ENCODE measurements at places on chromosomes 4 and X.

GRCh38 chr4:3481783-3482393, 18.8 kb downstream of the DOK7 start:
- DNase-seq, result no peak

DNA sequence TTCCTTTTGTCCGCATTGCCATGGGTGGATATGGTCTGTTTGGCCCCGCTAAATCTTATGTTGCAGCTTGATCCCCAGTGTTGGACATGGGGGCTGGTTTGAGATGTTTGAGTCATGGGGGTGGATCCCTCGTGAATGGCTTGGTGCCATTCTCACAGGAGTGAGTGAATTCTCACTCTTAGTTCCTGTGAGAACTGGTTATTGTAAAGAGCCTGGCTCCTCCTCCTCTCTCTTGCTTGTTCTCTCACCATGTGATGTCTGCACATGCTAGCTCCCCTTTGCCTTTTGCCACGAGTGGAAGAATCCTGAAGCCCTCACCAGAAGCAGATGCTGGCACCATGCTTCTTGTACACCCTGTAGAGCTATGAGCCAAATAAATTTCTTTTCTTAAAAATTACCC, 22.6 kb upstream of the STBD1 start:
- DNase-seq, result no peak

- peak; percentile 71 for DNase-seq
Observed at GRCh38 chrX:107674480-107675364, 46.4 kb downstream of the PRPS1 start.

- no peak for DNase-seq
Observed at GRCh38 chr4:172207258-172207657, 394.1 kb downstream of the GALNTL6 start.

- peak; percentile 34 for DNase-seq
Observed at GRCh38 chr4:186724864-186725468, 1.3 kb upstream of the FAT1 start.

- DNase-seq, result no peak
Observed at GRCh38 chrX:48852857-48853256, 17.4 kb upstream of the PCSK1N start.

GRCh38 chrX:108160309-108160708, 68.7 kb downstream of the ATG4A start:
- no peak for DNase-seq

- no peak for DNase-seq
Observed at GRCh38 chrX:151206871-151207270, 30.5 kb downstream of the GPR50 start.

DNA sequence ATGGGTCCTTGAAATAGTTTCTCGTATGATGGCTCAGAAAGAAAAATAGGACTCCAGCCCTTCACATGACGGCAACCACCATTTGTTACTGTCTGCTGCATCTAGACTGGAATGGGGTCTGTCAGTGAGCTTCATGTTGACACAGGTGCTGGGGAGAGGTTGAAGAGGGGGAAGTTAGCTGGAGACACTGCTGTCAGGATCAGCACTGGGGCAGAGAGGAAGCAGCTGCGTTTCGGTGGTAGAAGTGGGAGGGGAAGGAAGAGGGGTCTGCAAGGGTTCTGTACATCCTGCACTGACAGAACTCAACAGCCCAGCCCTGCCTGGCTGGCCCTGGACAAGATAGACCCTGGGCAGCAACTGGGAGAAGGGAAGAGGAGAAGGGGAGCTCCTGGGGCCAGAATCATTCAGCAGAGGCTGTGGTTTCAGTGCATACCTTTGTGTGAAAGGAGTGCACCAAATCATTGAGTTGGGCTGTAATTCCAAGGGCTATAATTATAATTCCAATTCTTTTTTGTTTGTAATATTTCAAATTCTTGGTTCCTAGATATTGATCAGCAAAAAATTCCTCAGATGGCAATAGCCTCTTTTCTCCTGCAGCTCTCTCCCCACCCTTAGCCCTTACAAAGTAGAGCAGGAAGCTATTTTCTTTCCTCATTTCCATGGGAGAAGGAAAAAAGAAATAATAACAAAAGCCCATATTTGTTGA, 119.4 kb upstream of the C1GALT1C1 start:
- DNase-seq, result peak; percentile 81

GRCh38 chrX:7110821-7111276, 36.7 kb upstream of the STS start:
- no peak for DNase-seq

DNA sequence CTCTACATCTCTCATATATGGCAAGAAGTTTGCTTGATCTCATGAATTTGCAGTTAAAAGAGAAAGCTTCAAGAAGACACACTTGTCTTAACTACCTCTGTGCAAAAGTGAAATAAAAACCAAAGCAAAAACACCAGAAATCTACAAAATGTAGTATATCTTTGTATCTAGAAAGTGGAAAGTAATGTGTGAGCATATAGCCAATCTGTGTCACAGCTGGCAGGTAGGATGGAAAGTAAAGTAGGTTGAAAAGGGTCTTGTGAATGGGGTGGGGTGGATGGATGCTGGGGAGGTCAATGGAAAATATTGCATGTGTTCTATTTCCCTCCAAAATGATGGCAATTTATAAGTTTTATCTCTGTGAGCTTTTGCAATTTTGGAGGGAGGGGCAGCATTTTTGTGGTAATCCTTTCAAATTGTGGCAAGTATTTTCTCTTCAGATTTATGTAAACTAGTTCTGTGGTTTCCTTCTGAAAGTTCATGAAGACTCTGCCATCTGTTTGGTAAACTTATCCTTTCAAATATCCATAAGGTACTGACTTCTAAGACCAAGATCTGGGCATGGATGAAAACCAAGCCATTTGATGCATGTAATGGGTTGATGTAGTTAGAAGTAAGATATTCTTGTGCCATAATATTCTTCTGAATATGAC, 215.9 kb upstream of the GIMD1 start:
- DNase-seq, result peak; percentile 77

DNA sequence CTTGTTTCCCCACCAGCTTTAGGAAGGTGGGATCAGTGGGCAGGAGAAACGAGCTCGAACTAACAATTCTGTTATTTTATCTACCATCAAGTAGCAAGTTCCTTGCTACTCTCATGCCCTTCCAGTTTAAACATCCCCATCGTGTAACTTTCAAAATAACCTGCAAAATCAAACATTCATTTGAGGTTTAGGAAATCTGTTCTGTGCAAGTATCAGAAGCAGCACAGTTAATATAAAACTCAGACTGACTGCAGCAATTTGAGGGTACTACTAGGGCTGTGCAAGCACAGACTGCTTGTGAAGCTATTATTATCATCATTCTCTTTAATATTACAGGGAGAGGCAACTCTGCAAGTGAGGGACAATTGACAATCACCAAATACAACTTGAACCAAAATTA, 48.0 kb downstream of the CHST7 start:
- DNase-seq, result no peak

DNA sequence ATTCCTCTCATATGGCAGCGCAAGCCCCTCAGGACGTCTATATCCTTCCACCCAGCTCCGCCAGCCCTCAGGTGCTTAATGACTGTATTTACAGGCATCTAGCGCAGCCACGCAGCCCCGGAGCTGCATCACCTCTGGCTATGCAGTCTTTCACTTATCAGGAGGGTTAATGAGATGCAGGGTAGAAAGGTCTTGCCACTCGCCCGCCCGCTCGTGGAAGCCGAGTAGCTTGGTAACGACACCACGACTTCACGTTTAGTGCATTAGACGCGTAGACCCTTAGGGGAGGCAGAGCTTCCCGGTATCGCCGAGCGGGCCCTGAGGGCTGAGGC, 1.5 kb upstream of the SLC16A2 start:
- no peak for DNase-seq

DNA sequence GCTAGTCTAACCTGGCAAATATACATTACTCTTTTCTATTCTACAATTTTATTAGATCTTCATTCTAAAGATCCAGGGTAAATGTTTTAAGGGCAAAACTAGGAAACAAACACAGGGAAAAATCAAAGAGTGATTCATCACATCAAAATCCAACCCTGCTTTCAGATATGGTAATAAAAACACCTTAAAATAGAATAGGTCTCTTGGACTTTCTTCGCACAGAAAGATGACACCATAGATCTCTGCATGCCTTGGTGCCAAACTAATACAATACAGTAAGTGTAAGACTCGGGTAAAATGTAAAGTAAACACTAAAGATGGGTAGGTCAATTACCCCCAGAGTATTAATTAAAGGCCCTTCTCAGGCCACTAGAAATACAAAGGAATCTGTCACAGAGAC, 34.2 kb downstream of the LDB2 start:
- no peak for DNase-seq

DNA sequence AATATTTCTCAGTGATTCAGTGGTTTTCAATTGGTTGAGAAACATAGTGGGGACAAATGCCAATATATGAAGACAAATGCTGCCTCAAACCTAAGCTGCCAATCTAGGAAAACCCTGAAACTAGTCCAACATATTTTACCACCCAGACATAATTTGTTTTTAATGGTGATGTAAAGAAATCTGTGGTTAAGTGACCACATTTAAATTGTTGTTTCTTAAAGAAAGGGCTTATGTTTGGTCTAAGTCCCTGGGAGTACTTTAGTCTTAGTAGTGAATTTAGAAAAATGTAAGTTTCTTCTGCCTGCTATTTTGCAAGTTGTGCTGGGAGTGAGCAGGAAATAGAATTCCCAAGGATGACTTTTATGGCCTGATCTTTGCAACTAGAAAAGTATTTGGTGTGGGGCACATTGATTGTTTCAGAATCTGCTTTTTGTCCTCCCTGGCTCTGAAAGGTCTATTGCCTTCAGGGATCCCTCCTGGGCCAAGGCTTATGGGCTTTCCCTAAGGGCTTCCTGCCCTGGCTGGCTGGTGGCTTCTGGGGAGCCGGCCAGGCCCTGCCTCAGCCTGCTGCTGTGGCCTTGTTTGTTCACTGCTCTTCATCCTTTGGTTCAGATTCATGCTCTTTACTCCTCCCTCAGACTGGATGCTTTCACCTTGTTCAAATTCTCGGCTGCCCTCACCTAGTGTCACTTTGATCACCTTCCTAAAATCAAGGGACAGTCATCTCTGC, 169.8 kb upstream of the JADE1 start:
- DNase-seq, result peak; percentile 67

- no peak for DNase-seq
Observed at GRCh38 chr4:179595671-179596410, 2153.6 kb upstream of the AGA start.

DNA sequence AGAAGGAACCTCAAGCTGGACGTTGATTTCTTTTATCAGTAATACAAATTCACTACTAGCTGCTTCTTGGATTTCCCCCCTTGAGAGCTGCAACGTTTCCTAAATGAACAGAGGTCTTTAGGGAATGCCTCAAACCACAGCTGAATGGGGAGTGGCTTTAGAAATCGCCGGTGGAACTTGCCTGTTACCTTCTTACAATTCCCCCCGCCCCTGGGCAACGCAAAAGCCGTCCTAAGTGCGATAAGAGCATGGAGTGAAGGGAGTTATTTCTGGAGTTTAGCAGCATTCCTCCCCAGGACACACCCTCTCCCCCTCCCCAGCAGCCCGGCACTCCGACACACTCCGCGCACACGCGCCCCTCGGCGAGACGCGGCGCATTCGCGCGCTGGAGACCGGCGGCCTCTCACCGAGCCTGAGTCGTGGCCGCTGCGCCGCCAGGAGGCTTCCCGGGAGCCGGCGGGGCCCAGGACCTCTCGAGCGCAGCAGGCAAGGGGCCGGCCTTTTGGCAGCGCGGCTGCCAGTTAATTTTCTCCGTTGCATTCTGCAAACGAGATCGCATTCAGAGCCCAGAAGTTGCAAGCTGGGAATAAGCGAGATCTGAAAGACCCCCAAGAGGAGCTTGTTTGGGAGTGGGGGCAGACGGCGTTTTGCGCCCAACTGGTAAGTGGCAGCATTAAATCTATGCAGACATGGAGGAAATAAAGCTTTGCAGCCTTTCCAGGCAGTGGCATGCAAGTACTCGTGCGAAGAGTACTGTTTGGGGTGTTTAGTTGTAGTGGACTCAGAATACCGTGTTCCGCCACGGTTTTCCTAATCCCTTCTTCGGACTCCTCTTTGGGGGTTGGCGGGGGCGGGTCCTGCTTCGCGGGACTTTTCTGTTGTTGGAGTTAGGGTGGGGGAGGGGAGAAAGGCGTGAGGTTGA, 134.7 kb downstream of the PALLD start:
- DNase-seq, result peak; percentile 49

- no peak for DNase-seq
Observed at GRCh38 chrX:117996408-117996807, 120.2 kb downstream of the KLHL13 start.

- no peak for DNase-seq
Observed at GRCh38 chr4:24768006-24768405, 27.4 kb upstream of the SOD3 start.

GRCh38 chr4:6115342-6115741, 85.0 kb downstream of the JAKMIP1 start:
- no peak for DNase-seq

DNA sequence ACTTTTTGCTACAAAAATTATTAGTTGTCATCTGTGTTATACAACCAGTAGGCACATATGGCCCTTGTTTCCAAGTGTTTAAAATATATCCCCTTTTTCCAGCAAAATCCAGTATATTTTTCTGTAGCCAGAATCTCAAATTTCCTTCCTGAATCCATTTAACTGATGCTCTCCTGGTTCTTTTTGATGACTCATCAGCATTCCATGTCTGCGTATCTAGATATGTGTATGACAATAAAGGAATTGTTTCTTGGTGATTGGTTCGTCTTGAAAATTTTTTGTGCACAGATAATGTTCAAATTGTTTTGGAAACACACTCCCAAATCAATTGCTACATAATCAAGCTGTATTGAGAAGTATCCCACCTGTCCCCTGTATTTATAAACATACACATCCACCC, 98.3 kb downstream of the ITM2A start:
- no peak for DNase-seq

DNA sequence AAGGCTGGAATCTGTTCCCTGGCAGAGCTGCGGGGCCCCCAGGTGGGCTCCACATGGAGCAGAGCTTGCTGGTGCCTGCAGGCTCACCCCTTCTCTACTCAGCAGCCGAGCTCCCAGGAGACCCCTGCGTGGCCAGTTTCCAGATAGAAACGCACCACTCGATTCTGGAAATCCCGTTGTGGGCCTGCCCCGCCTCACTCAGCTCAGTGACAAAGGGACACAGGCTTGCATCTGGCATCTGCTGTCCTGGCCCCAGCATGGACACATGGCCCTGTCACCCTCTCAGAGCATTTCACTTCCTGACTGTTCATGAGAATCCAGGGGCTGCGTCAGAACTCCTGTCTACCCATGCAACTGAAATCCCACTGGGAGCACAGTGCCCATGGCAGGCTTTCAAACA, 20.5 kb upstream of the C4orf50 start:
- no peak for DNase-seq

Data from AG10803 (cell line).